ENCODE measurements at places on chromosomes 6 and 20.
A peak's percentile ranks its signal among the peaks of the same experiment; 100 is the strongest.

DNA sequence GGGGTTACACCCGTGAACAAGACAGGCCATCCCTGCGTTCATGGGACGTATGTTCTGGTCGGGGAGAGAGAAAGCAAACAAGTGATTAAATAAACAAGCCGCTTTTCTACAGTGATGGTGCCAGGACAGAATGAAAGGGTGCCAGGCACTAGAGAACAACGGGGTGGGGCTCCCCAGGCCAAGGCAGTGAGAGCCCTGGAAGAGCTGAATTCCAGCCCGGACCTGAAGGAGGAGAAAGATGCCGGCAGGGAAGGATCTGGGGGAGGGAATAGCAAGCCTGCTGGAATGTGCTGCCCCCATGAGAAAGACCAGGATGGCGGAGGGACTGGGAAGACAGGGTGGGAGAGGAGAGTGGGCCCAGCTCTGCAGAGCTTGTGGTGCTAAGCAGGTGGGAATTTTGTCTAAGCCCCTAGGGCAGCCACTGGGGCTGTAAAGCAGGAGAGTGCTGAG is 7.5 kb downstream of the SNAI1 start:
- no peak for DNase-seq

GRCh38 chr6:113995634-113996033 is 24.7 kb upstream of the HDAC2 start:
- peak; percentile 82 for DNase-seq

GRCh38 chr6:45801471-45802289 is 214.0 kb downstream of the CLIC5 start:
- DNase-seq: no peak

DNA sequence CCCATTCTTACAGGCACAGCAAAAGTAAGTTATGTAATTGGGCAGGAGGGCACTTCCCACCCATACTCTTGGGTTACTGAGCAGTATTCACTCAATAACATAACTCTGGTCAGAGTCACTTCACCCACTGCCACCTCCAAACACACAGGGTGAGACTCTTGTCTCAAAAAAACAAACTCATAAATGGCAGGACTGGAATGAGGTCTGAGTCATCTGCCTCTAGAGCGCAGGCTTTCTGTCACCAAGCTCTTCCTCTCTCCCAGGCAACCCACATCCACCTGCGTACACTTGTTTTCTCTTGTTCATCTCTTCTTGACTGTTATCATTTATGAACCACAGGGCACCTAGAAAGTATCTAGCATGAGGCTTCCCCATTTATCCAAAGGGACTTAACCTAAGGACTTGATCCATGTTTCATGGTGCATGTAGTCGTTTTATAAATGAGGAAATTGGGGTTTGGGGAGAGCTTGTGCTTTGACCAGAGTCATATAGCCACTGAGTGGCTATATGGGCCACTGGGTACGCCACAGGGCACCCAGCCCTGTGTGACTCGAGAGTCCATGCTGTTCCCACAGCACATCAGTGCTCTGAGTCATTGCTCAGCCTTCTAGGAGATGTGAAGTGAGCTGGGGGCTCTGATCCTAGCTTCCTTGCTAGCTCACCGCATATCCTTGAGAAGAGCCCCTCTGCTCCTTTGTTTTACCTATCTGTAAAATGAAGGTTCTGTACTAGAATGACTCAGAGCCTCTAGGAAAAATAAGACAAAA is 22.4 kb downstream of the C20orf173 start:
- DNase-seq: peak; percentile 21

- peak; percentile 38 for DNase-seq
Observed at GRCh38 chr20:22729180-22729579, 144.8 kb upstream of the FOXA2 start.

DNA sequence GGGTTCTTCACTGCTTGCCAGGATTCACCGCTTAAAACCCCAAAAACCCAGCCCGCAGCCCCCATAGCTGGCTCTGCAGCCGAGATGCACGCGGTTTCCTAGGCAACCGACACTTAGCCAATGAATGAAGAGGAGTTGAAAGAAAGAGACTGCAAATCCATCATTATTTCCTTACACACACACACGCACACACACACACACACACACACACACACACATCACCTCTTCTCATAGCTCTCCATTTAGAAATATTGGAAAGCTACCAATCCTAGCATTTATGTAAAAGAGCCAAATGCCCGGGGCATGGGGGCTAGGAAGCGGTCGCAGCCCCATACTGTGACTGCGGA is 3.4 kb upstream of the TUBB2B start:
- no peak for DNase-seq

DNA sequence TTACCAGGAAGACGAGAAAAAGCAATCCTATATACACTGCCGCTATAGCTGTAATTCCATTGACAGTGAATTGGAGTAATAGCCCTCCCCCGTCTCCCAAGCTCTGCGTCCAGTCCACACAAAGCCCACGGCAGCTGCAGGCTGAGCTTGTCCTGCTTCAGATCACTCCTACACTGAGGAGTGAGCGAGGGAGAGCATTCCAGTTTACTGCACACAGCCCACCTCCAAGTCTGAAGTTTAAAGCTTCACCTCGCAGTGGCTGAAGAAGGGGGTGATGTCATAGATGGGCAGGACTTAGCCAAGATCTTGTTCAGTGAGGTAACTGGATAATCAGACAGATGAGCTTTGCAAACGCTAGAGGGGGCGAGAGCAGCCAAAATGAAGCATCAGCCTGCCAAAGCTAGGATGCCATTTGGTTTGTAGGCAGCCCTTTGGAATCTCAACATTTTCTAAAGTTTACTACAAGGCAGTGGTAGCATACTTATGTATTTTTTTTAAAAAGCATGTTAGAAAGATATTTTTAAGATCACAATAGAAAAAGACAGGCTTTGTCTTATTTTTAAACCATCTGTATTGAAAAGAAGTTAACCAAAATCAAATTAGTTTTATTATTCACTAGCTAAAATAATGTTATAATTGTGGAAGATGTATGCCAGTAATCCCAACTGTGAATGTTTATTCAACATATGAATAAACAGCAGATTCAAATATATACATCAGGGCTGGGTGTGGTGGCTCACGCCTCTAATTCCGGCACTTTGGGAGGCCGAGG is at the start of gene FLRT3:
TSS of gene FLRT3 (minus strand) at position 213 of the 772 bp plus-strand sequence. CDS start 10,106 bp downstream, outside the sequence.
- DNase-seq: peak; percentile 99

- no peak for DNase-seq
Observed at GRCh38 chr6:110810896-110811586, 4.2 kb downstream of the CDK19 start.

DNA sequence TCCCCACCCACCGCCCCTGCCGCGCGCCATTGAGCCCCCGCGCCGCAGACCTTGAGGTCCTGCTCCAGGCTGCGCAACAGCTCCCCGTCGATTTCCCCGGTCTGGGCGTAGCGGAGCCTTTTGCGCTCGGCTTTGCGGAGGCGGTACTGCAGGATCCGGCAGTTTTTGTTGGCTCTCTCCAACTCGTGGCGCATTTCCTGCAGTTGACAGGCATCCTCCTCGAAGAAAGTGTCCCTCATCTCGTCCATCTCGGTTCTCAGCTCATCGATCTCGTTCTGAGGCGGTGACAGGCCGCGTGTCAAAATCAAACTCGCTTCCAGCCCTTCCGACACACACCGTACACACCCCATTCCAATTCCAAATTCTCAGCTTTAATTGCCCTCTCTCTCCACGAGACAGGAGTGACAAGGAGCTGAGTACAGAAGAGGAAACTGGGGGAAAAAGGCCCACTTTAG is 4.3 kb downstream of the MTCL3 start:
- peak; percentile 39 for DNase-seq

DNA sequence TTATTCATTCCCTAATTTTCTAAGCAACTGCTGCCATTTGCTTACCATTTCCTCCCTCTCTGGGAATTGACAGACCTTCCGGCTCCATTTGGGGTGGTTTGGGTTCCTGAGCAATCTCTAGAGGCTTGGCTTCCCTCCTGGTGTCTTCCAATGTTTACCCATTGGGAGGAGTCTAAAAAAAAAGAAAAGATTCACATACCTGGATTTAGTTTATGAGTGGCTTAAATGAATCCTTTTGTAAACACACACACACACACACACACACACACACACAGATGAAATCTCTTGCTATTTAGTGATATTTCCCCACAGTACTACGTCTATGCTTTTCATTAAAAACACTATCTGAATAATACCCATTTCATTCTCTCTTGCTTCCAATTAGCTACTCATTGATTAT is 48.3 kb upstream of the TRAF3IP2 start:
- DNase-seq: no peak

DNA sequence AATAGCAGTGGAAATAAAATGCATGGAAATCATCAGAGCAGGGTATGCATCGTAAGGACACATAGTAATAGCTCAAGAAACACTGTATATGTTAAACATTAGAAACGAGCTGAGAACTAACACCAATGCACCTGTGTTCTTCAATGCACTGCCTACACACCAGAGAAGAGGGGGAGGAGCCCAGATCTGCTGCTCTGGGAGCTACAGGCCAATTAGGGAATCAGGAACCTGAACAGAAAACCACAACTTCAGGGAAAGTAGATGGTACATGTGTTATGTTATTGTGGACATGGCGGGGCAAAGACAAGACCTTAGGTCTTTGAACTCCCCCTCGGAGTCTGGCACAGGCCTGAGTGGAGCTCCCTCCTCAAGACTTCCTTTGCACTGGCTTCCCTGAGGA is 39.7 kb downstream of the RIPOR3 start:
- DNase-seq: no peak

- no peak for DNase-seq
Observed at GRCh38 chr6:33428966-33429749, 9.3 kb downstream of the SYNGAP1 start.

DNA sequence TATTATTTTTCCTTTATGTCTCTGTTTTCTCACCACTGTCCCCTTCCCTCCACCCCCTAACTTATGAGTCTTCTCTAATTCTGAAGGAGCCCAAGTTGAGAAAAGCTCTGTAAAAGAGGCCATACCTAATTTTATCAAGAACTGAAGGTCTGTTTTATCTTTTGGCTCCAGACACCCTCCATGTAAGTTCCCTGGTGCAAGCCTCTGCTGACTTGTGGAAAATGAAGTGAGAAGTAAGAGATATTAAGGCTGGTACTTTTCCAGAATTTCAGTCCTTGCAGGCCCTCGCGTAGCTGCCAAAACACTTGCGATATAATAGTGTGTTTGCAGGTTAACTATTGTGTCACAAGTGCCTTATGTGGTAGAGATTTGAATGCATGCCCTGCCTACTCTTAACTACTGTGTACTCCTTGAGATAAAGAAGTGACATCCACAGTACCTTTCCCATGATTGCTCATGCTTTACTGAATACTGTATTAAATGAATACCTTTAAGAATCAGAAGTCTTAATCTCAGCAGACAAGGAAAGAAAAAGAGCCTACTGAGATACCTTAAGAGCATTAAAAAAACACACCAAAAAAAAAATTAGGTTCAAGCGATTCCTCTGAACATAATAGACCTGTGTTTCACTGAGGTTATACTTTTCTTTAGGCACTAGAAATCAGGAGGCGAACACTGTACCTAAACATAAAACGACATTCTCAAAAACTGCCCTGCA is 143.6 kb upstream of the ZNF184 start:
- no peak for DNase-seq

DNA sequence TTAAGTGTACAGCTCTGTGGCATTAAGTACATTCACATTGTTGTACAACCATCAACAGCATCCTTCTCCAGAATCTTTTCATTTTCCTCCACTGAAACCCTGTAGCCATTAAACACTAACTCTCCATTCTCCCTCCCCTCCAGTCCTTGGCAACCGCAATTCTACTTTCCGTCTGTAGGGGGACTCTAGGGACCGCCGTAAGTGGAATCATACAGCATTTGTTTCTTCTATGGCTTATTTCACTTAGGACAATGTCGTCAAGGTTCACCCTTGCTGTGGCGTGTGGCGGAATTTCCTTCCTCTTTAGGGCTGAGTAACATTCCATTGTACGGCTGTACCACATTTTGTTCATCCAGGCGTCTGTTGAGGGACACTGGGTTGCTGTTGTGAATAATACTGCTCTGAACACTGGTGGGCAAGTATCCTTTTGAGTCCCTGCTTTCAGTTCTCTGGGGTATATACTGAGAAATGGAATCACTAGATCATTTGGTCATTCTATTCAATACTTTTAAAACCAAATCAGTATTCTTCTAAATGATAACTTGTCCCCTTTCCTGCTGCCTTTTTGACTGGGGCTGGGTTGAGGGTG is 50.7 kb downstream of the PPP1R3G start:
- DNase-seq: no peak

DNA sequence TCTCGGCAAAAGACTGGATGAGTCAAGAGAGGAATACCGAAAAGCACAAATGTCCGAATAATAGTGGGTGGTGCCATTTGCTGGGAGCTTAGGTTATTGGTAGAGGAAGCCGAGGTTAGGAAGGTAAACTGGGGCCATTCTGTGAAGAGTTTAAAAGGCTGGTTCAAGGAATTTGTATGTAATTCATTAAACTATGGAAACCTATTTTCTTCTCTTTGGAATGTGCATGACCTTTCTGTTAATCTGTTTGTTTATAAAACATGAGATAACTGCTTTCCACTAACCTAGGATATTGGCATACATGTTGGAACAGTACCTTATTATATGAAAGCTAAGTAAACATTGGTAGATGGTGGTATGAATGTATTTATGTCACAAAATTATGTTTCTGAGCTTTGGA is 71.8 kb downstream of the LCA5 start:
- peak; percentile 18 for DNase-seq

DNA sequence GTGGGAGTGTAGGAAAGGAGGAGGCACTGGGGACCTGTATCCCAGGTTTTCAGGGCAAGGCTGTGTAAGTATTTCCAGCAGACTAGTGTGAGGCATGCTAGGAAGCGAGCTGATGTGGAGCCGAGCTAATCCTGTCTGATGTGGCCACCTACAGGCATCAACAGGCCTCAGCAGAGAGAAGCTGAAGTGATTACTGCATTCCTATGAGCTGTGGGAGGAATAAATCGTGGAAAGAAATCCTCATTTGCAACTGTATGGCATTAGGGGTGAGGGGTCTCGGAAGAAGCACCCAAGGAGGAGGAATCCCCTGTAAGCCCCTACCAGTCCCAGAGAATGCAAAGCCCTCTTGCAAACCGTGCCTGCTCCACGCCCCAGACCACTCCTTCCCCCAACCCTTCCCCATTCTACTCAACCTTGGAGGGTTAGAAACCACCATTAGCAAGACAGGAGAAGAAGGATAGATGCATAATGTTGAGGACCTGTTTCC is 41.6 kb downstream of the C6orf15 start:
- peak; percentile 83 for DNase-seq

- peak; percentile 73 for DNase-seq
Observed at GRCh38 chr20:37901654-37902503, 1.0 kb upstream of the VSTM2L start.

All from renal cortical epithelial cell (primary cell).